ENCODE measurements at places on chromosomes 4 and X.
A peak's percentile ranks its signal among the peaks of the same experiment; 100 is the strongest.

DNA sequence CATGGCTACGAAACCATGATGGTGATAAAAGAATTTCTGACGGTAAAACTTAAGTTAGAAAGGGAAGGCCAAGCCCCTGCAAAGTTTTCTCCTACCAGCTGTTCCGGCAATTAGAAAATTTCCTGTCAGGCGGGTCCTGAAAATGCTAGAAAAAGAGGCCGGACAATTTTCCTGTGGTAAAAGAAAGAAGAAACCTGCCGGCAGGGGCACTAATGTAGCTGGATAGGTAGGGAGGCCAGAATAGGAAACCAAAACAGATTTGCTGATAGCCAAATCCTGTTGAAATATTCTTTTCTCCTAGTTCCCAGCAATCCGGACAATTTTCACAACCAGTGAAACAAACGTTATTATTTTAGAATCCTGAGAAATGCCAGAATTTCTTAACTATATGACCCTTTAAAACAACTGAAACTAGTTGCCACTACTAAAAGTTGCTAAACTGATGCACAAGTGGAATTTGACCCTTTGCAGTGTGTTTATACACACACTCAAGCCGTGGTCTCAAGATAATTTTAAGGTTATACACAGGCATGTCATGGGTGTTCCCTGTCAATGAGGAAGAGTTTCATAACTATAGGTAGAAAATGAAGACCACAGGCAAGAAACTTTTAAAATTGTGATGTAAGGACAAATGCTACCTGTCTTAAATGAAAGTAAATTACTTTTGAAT, 47.7 kb downstream of the RPS6KA3 start:
- DNase-seq: no peak

DNA sequence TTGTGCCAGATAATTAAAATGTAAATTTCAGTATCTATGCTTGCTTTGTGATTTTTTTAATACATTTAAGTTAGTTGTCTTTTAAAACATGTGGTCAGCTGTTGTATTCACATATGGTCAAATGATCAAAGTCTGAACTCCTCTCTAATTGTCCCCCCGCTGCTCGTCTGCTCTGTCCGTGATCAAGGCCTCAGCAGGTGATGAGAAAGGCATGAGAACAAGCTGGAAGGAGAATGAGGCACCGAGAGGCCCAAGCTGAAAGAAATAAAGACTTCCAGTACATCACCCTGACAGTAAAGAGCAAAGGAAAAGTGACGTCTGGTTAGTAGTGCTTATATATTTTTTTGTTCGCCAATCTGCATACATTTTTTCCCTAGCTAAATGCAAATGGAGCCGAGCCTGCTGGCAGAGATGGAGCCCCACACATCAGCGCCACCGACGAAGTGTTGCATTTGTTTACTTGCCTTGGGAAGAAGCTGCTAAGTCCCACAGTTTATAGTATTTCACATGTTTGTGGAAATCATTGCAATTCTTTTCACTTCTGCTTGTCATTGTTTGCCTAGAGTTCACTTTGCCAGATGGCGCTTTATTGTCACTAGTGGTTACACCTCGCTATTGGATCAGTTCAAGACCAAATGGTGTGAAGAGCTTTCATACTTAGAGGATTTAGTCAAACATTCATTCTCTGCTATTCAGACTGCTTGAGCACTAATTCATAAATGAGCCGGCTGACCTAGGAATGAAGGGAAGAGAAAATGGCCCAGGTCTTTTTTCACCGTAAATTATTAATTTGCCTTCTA, 181.5 kb downstream of the ZIC3 start:
- peak; percentile 83 for DNase-seq

GRCh38 chrX:149392921-149393320, 112.2 kb downstream of the IDS start:
- peak; percentile 4 for DNase-seq

DNA sequence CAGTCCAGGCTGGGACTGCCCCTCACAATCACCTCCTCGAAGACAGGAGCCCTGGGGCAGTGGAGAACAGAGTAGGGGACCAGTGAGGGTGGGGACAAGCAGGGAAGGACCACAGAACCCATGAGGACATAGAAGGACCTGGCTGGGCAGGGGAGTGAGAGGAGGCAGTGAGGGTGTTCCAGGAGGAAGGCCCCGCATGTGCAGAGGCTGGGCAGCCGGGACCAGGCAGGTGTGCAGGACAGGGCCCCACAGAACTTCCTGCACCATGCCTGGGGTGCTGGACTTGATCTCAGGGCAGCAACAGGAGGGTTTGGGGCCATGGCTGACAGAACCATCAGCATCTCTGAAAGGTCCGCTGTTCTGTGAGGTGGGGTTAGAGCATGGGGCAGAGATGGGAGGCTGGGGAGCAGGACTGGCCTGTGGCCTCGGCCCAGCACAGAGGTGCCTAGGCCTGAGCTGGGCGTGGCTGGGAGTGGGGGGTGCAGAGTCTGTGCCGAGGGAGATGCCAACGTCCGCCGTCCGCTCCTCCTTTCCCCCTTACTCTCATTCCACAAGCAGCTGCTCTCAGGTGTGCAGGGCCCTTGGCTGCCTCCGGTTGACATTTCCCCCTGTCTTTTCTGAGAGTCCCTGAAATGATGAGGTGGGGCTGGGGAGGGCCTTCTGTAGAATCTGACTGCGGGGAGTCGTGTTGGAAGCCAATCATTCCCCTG, 40.8 kb downstream of the EVC start:
- no peak for DNase-seq

DNA sequence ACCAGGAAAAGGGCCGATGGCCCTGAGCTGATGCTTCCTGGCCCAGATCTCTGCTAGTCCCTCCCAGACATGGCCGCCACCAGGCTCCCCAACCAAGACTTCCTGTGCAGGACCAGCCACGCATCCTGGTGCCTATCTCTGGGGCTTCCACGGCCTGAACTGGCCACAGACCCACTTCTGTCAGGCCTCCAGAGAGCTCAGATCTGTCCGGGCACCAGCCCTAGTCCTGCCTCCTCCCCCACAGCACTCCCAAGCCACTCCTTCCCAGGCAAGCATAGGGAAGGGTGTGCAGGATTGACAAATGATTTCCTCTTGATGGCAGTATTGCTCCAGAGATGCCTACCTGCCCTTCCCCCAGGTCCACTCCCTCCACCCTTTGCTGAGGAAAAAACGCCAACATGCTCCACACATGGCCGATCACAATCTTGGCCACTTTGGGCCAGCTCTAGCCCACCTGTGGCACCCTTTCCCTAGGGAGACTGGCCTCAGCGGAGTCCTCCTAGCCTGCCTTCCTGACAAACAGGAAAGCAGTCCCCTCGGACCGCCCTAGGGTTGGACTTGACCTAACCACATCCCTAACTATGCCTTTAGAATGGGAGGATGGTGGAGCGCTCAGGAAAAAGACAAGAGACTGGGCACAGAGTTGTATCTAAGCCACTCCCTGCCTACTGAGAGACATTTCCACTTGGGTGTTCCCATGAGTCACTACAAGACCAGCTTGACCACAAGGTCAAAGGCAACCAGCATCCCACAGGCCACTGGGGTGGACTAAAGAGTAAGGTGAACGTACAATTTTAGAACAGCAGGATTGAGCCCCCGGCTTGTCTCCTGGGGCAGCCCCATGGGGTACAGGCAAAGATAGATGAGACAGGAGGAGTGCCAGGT, 277.5 kb upstream of the AGTR2 start:
- DNase-seq: peak; percentile 54

- DNase-seq: peak; percentile 69
Measured at GRCh38 chr4:54581807-54582206, 76.0 kb upstream of the KIT start.

DNA sequence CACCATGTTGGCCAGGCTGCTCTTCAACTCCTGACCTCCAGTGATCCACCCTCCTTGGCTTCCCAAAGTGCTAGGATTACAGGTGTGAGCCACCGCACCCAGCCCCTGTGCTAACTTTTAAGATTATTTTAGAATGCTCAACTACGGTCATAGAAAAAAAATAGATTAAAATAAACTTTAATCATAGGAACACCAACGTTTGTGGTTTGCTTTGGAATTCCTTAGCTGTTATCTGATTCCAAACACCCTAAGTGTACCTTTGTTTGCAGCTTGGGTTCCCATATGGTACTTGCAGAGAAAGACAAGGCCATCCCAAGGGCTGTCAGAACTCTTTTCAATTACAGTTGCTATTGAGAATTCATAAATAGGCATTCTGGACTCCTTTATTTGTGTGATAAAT, 90.1 kb upstream of the EFHC2 start:
- no peak for DNase-seq

DNA sequence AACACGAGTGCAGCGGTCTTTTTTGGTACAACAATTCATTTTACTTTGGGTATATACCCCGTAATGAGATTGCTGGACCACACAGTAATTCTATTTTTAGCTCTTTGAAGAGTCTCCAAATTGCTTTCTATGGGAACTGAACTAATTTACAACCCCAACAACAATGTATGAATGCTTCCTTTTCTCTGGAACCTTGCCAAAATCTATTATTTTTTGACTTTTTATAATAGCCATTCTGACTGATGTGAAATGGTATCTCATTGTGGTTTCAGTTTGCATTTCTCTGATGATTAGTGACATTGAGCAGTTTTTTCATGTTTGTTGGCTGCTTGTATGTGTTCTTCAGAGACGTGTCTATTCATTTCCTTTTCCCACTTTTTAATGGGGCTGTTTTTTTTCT, 240.8 kb downstream of the STK32B start:
- peak; percentile 9 for DNase-seq

DNA sequence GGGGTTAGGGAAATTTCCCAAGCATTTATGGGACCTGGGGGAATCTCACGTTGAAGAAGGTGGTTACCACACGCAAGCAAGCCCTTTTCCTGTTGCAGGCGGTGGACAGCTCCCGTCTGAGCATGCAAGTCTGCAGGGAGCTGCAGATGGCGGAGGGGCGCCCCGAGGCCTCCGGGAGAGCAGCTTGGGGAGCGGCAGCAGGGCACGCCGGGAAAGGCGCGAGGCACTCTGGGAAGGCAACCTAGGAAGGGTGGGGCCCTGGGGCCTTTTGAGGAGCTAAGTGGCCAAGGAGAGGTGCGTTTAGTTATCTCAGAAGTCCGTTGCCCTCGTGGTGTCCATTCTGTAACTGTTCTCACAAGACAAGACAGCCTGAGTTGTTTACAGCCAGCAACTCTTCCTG, 57.0 kb upstream of the SLC25A4 start:
- no peak for DNase-seq

GRCh38 chr4:83536362-83537272, 709 bp downstream of the GPAT3 start:
- DNase-seq: no peak

GRCh38 chr4:11106190-11106589, 322.5 kb downstream of the HS3ST1 start:
- no peak for DNase-seq

GRCh38 chr4:1628892-1629698, 55.0 kb downstream of the FAM53A start:
- DNase-seq: peak; percentile 10

- DNase-seq: no peak
Measured at GRCh38 chrX:100643212-100643611, 787 bp upstream of the SRPX2 start.

DNA sequence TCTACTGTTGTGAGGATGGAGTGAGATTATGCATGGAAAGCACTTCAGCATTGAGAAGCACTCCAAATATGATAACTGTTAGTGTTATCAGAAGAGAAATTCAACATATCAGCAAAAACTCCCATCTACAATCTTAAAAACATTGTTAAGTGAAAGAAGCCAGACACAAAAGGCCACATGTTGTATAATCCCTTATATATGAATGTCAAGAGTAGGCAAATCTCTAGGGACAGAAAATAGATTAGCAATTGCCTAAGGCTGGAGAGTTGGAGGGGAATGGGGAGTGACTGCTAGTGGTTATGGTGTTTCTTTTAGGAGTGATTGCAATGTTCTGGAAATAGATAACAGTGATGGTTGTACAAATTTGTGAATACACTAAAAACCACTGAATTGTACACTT, 122.5 kb upstream of the LNX1 start:
- DNase-seq: no peak

DNA sequence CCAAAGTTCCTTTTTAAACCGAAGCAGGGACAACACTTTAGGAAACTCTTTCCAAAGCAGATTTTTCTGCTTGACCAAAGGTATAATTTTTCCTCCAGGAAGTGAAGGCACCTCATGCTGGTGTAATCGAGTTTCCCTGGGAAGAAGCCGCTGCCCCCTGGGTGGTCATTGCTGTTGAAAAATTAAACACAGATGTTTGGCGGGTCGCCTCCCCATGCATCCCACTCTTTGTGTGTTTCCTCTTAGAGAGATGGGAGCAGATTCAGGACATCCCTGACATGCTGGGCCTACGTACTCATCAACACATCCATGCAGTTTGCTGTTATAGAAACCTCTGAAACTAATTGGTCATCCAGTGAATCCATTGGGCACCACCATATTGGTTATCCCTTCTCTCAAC, 179.2 kb upstream of the HCCS start:
- DNase-seq: no peak

GRCh38 chr4:82640540-82640939, 78.8 kb upstream of the TMEM150C start:
- DNase-seq: no peak

GRCh38 chr4:1976416-1977352, 32.1 kb downstream of the NELFA start:
- DNase-seq: no peak

DNA sequence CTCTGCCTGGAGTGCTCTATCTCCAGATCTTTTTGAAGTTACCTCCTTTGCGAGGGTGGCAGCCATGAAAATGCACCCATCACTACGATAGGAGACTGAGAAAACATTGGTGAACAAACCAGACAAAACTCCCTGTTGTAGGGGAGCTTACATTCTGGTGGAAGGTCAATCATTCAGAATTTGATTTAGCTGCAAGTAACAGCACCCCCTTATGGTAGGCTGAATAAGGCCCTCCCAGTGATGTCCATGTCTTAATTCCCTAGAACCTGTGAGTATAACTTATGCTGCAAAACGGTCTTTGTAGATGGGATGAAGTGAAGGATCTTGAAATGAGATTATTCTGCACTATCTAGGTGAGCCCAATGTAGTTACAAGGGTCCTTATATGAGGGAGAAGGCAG, 5.6 kb upstream of the TEC start:
- no peak for DNase-seq

- no peak for DNase-seq
Measured at GRCh38 chr4:25874655-25875054, 11.9 kb upstream of the SEL1L3 start.

- DNase-seq: no peak
Measured at GRCh38 chr4:119932277-119932676, 134.4 kb downstream of the MAD2L1 start.

GRCh38 chr4:2651998-2652397, 104.1 kb downstream of the TNIP2 start:
- no peak for DNase-seq

- DNase-seq: no peak
Measured at GRCh38 chr4:89942811-89943210, 48.2 kb downstream of the MMRN1 start.

- DNase-seq: no peak
Measured at GRCh38 chr4:48558819-48559218, 68.8 kb downstream of the ZAR1 start.

- no peak for DNase-seq
Measured at GRCh38 chr4:102687982-102688433, 72.8 kb downstream of the MANBA start.

GRCh38 chr4:74166135-74166534, 8.2 kb downstream of the MTHFD2L start:
- no peak for DNase-seq
